ENCODE measurements at places on chromosomes 12 and 14.
A peak's percentile ranks its signal among the peaks of the same experiment; 100 is the strongest.

DNA sequence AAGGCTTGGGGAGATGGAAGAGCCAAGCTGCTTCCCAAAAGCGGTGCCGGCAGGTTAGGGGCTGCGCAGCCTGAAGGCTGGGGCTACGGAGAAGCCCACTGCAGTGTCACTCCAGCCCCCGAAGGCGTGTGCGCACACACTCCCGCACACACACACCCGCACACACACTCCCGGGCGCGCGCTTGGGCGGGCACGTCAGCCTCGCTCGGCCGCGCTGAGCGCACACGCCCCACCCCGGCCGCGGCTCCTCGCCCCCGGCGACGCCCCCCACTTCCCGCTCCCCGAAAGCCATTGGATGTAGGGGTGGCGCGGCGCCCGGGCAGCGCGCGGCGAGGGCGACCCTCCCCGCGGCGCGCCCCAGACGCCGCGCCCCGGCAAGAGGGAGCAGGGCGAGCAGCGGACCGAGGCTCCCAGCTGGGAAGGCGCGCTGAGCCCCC, at the start of gene KCNK10:
Gene KCNK10 (minus strand): TSS at position 184 of the 437 bp plus-strand sequence. CDS start 471 bp downstream, outside the sequence.
- no peak for DNase-seq

DNA sequence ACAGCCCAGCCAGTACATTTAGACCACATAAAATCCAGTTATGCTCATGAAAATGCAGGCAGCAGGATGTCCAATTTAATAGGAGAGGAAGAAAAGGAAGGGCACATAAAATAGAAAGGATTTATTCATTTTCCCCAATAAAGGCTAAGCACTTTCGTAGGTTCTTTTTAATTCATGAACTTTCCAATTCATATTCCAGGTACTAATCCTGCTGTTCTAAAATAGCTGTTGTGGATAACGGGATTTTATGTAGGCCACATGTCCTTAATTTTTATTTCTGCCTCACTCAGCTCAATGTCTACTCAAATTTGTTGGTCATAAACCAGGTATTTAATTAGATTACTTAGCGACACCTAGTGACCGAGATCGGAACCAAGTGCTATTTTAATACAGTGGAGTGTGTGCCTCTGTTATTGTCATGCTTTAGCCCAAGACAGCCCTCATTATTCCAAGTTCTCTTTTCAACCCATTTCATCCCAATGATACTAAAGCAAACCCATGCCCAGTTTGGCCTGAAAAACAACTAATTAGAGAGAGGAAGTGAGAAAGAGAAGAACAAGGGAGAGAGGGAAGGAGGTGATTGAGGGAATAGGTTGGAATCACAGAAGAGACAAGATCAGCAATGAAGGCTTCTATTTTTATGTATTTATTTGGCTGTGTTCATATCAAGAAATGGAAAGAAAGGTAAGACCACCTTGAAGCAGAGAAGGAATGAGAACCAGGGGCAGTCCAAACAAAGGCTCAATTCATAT, 45.9 kb upstream of the IFNG-AS1 start:
- DNase-seq, result peak; percentile 42

DNA sequence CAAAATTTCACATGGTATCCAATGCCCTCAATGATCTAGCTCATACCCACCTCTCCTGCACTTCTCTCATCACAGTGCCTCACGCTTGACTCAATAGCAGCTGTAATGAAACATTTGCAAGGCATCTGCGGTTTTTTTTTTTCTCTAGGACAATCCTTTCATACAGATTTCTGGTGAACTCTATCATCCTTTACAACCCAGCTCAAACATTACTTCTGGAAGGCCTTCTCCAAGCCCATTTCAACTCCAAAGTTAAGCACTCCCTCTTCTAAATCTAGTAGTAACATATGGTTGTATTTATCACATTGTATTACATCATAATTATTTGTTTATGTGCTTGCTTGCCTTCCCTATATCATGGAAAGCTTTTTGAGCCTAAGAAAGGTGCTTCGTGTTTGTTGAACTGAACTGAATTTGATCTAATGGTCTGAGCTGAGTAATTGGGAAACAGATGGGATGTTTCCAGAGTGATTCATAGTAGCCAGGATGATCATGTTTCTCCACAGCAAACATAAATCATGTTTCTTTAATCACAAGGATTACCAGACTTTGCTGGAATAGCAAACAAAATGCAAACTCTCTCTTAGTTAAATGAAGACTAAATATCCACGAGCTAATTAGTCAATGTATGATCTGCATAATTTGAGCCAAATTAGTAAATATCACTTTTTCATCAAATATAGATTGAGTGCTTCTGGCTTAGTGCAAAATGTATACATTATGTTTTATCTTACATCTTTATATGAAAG, 14.3 kb downstream of the CFL2 start:
- peak; percentile 87 for DNase-seq

DNA sequence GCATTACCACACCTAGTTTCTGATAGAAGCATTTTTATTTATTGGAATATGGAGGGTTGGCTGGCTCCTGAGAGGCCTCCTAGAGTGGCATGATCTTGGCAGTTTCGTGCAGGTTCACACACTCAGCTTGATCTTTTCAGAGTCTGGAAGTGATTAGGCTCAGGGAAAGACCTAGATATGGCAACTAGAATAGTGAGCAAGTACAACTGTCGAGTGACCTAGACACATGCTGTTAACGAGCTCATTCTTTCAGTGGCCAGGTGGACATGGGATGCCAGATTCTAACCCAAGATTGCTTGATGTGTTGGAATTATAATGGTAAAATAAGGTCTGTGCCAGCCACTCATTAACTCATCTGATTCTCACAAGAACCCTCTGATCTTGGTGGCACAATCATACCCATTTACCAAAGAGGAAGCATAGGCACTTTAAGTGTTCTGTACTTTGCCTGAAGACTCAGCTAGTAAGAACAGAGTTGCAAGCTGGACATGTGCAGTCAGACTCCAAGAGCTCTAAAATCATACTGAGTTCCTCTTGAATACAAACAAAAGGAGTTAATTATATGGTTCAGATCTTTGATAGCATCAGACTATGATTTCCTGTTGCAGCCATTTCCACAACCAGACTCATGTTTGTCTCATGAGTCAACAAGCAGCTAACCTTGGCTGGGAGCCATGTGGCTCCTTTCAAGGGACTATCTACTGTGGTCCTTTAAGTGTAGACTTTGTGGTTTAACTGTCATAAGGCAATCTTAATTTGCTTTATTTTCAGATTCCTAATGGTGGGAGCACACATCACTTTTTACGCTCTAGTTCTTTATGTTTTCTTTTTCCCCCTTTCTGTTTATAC, 144.2 kb downstream of the PLEKHA5 start:
- DNase-seq, result peak; percentile 90

GRCh38 chr14:69812711-69813110, 15.7 kb upstream of the SLC10A1 start:
- no peak for DNase-seq

DNA sequence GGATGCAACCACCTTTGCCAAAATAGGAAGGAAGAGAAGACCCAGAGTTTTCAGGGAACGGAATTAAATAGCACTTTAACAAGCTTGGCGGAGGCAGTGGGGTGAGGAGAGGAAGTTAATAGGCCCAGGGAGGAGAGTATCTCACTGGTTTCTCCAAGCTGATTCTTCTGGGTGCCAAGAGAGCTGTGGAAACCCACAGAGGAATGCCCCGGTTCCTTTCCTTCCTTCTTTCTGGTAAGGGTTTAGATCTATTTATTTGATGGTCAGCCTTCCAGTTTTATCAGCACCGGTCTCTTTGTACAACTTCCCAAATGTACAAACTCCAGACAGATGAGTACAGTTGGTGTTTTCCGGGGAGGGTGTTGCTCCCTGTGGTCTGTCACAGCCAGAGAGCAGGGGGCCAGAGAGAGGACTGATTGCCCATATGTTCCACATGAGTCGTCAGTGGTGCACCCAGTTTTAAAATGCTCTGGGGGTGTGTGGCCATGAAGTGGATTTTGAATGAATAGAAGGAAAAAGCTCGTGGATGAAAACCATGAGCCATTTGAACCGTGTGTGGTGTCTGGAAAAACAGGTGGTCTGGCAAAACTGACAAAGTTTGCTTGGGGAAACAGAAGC, 26.6 kb downstream of the PRKCH start:
- DNase-seq, result no peak

DNA sequence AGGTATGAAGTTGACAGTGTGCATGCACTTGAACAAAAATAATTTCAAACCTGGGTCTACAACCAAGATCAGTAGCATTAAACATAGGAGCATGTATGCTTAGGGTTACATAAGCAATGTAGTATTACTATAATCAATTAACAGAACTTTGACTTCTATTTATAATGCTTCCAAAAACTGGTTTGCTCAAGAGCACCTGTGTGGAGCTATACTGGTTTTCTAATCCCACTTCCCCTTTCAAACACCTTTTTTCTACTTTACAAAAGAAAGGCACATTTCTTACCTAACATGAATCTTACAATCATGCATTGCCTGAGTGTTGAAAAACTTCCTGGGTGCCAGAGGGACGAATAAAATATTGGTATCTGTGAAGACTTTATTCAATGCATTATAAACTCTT, 72.7 kb downstream of the EFCAB11 start:
- DNase-seq, result no peak

- no peak for DNase-seq
Observed at GRCh38 chr14:79543967-79544697, 667.2 kb downstream of the DIO2 start.

DNA sequence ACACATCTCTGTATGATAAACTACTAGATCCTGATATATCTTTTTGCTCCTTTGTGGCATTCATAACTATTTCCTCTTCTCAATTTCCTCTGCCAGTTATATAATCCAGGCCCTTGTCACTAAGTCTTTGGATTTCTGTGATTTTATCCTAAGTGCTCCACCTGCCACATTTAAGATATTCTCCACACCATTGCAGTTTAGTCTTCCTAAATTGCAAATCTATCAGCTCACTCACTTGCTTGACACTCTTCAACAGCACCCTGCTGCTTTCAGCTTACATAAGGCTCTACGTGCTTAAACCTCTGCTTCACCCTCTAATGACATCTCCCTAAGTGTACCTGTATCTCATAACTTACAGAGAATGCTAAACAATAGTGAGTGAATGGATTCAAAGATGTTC, 1032.2 kb upstream of the SEL1L start:
- DNase-seq, result no peak

- no peak for DNase-seq
Observed at GRCh38 chr12:79119796-79120195, 255.2 kb downstream of the SYT1 start.

DNA sequence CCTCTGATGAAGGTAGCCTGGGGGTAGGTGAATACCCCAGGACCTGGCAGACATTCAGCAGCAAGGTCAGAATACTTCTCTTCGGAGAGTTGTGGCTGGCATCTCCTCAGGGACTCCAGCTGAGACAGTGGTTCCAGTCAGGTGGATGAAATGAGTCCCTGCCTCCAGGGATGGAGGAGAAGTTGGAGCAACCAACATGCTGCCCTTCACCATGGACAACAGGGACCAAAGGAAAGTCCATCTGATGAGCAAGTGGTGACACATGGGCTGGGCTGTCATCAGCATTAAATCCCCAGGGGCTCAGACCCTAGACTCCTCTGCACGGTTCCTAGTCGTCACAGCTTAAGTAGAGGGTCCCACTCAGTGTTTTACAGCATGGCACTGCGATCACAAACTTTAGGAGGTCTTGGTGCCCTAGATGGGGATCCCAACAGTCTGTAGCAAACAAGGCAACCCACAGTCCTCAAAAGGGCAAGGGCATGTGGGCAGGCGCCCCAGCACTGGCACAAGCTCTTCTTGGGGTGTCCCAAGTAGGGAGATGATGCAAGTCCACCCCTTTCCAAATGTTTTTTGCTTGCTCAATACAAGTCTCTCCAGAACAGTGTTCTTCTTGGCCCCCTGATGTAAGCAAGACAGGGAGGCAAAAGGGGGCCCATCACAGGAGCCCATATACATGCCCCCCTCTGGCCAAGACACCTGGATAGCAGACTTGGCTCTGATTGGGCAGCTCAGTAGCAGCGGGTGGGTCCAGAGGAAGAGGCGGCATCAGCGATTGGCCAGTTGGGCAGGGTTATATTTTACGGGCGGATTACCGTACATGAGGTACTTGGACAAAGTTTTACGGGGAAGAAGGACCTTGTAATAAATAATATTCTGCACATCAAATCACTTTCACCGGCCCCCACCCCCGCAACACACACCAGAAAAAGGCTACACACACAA, 10.8 kb upstream of the CDH24 start:
- DNase-seq, result no peak

- DNase-seq, result no peak
Observed at GRCh38 chr12:46965880-46966279, 113.5 kb upstream of the PCED1B start.

GRCh38 chr12:27332407-27332713, 276 bp upstream of the BMAL2 start:
- DNase-seq, result no peak

DNA sequence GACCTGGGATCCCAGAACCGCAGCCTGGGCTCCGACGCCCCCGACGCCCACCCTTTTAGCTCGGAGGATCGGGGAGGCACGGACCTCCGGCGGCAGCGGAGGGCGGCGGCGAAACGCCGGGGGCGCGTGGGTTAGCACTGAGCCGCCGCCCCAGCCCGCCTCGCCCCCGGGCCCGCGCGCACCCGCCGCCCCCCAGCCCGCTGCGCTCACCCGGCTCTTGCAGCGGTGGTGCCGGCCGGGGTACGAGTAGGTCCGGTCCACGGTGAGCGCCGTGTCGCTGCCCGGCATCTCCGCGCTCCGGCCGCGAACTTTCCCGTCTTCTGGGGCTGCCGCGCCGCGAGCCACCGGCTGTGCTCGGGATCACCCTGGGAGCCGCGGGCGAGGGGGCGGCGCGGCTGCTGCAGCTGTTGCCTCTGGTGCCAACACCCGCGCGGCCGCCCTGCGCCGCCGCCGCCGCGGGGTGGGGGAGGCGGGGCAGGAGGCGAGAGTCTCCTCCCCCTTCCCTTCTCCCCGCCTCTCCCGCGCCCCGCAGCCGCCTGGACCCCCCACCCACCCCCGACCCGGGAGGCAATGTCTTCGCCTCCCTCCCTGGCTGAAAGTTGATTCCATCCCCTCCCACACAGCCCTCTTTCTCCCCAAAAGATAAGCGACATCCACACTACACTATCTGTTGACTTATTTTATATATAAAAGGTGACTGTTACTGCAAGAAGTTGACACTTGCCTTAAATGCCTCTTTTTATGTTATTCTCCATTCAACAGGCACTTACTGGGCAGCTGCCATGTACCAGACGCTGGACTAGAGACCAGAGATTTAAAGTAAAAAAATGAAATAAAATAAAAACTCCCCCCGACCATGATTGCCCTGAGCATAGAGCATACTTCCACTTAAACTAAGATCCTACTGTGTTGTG, at the start of gene TMCC3:
Gene TMCC3 (minus strand): TSS at position 415 of the 914 bp plus-strand sequence. CDS start 127 bp downstream, at position 288.
- DNase-seq, result peak; percentile 23

DNA sequence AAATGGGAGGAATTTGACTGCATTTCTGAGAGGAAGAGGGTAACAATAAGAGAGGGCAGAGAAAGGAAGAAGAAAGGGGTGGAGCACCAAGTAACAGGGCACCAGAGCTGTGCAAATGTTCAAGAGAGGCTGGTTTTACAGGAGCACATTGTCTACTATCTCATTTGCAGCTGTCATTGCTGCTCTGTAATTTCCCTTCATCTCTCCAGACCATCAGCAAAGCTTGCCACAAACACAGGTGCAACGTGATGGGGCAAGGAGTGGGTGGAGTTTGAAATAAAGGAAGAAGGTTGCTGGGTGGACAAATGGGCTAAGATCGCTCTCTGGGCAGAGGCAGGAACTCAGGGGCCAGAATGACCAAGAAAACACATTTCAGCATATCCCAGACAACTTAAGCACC, 47.9 kb upstream of the PLEKHG6 start:
- no peak for DNase-seq

- DNase-seq, result peak; percentile 87
Observed at GRCh38 chr14:79544698-79545070, 666.6 kb downstream of the DIO2 start.

- DNase-seq, result no peak
Observed at GRCh38 chr14:55139696-55140509, 10.9 kb downstream of the LGALS3 start.

GRCh38 chr12:109455706-109456105, 21.4 kb downstream of the KCTD10 start:
- DNase-seq, result peak; percentile 54
